Osteoblast (primary cell): ENCODE measurements at places on chromosomes 11 and 22. TPM values are rescaled to one million over a fixed set of nuclear protein-coding genes. Genes with fewer than 3 reads are reported as not detected.

The ELFN2 gene
- total RNA-seq: under 0.01 and 0.29 TPM in 2 replicates

The HORMAD2 gene
- total RNA-seq: under 0.01 TPM in 2 replicates

The TMEM191C gene
- total RNA-seq: 0.59 and 0.72 TPM in 2 replicates

The OVCH2 gene
- total RNA-seq: under 0.01 TPM in 1 of 2 replicates, not detected in the other

The TBX10 gene
- total RNA-seq: not detected in 2 replicates

The TSGA10IP gene
- not detected in 2 replicates for total RNA-seq

The SCGB1A1 gene
- not detected in 2 replicates for total RNA-seq

The MB gene
- 0.36 TPM in 1 of 2 replicates, not detected in the other for total RNA-seq

The SLC5A1 gene
- not detected in 2 replicates for total RNA-seq

The FAM83F gene
- total RNA-seq: not detected in 2 replicates
